ENCODE measurements at places on chromosomes 1 and 21.

GRCh38 chr1:156801409-156802121 is 15.1 kb downstream of the SH2D2A start:
- peak; percentile 54 for DNase-seq

DNA sequence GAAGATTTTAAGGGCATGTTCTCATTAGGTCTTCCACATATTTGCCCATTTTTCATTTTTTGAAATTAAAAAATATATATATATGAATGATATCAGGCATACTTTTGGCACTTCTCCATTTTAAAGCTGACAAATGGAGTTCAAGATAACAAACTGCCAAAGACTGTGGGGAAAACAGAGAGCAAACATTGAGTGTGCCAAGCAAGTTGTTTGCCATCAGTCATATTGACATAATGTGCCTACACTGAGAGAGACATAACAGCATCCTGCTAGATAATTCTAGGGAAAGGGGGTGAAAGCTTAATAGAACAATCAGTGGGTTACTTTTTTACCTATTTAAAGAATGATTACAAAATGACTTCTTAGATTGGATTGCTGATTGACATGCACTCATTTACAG is 529.4 kb upstream of the CXADR start:
- DNase-seq = no peak

GRCh38 chr1:228530951-228531731 is 44.0 kb downstream of the RNF187 start:
- DNase-seq = no peak

DNA sequence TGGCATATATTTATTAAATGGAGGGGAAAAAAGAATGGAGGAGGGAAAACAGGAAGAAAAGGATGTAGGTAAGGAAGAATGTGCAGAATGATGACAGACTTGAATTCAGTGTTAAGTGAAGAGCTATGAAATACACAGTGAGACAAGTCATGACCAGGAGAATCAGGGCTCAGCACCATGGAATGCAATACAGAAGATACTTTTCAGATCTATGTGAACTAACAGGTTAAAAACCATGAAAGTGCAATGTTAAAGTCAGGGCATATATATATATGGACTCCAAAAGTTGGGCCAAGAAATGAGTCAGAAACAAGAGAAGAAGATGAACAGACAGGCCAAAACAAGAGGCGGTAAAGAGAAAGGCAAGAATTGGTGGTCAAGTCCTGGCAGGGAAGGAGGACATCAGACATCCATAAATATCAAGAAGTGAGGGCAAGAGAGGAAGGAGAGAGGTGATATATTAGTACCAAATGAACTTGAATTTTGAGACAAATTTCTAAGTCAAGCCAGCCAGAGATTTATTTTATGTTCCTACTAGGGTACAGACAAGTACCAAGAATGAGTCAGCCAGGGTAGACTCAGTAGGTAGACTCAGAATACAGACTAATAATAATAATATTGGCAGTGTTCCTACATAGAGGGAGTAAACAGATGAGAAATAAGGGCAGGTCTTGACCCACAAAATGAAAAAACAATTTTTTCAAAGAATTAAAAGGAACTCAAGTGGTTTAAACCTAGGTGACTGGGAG is 39.5 kb upstream of the MCOLN3 start:
- DNase-seq = no peak

- no peak for DNase-seq
These were observed 285.6 kb upstream of the B3GALT2 start for GRCh38 chr1:193471981-193472380.

GRCh38 chr1:9284061-9284460 is 8.6 kb upstream of the SPSB1 start:
- no peak for DNase-seq

- no peak for DNase-seq
These were observed 5.3 kb upstream of the FCER1A start for GRCh38 chr1:159296706-159297375.

DNA sequence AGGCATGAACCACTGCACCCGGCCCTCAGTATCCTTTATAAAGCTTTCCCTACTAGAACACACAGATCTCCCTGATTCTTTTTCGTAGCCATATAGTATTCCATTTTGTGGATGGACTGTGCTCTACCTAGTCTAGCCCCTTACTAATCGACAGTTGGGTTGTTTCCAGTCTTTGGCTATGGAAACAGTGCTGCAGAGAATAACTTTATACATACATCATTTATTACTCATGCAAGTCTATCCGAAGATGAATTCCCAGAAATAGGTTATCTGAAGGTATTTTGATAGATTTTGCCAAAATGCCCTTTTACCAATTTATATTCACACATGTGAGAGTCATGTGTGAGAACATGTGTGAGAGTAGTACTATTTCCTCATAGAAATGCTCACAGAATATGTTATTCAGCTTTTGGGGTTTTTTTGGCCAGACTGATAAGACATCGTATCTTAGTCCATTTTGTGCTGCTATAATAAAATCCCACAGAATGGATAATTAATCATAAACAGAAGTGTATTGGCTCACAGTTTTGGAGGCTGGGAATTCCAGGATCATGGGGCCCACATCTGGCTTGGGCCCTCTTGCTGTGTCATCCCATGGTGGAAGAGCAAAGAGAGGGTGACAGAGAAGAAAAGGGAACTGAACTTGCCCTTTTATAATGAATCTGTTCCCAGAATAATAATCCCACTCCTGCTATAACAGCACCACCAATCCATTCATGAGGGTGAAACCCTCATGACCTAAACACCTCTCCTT is 17.3 kb upstream of the FGR start:
- DNase-seq = no peak

GRCh38 chr1:24966724-24967346 is 36.8 kb upstream of the RUNX3 start:
- DNase-seq = no peak

- DNase-seq = no peak
These were observed 7.4 kb downstream of the LDLRAP1 start for GRCh38 chr1:25550683-25551310.
